ENCODE measurements at places on chromosomes 3 and 15.

GRCh38 chr3:129277829-129278271 is 820 bp upstream of the HMCES start:
- DNase-seq, result peak; percentile 32

DNA sequence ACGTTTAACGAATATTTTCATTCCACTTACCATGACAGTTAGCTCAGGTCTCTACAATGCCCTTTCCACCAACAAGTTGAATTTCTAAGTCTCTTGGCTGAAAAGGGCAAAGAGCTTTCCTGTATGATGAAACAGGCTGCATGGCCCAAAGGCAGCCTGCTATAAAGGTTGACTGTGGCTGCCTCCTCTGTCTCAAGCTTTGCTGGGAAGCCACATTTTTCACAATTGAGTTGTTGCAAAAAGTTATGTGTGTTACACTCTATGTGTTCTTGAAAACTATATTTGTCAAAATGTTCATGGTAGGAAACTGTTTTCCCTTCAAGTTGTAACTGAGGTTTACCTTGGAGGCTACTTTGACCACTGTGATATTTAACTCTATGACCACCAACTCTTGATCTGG is 49.5 kb downstream of the DZIP1L start:
- no peak for DNase-seq

DNA sequence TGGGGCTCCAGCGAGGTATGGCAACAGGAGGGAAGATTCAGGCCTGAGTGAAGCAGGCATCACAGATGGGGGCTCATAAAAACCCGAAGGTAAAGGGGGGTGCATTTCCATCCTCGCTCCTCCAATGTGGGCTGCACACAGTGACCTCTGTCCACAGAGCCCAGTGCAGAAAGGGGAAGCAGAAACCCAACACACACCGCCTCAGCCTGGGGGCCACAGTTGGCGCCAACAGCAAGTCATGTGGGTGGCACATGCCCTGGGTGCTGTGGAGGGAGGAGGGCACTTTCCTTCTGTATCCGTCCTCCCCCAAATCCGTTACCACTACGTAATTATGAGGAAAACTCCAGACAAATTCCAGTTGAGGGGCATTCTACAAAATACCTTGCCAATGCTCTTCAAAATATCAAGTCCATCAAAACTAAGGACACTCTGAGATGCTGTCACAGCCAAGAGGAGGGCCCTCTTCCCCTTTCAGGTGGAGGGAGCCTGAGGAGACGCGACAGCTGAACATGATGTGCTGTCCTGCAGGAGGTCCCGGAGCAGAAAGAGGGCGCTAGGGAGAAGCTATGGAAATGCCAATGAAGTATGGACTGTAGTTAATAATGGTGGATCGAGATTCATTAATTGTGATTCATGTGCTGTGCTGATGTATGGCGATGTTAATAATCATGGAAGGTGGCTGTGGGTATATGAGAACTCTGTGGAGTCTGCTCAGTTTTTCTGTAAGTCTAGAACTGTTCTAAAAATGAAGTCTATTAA is 16.4 kb downstream of the APBA2 start:
- no peak for DNase-seq

GRCh38 chr3:72652395-72652794 is 195.8 kb downstream of the SHQ1 start:
- DNase-seq, result no peak

DNA sequence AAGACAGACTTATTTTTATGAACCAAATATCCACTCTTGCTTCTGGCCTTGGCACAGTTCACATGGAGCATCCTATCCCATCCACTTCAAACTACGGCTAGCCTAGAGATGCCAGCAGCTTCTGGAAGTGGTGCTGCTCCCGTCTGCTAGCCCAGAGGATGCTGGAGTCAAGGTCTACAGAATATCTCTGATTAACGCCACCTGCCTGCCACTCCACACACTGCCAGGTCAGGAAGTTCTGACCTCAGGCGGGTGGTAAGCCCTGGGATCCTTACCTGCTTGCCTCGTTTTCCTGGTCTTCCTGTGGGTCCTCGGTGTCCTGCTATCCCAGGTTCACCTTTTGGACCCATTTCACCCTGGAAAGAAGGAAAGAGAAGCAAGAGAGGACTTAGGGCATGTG is 42.9 kb downstream of the EAF1 start:
- DNase-seq, result no peak

DNA sequence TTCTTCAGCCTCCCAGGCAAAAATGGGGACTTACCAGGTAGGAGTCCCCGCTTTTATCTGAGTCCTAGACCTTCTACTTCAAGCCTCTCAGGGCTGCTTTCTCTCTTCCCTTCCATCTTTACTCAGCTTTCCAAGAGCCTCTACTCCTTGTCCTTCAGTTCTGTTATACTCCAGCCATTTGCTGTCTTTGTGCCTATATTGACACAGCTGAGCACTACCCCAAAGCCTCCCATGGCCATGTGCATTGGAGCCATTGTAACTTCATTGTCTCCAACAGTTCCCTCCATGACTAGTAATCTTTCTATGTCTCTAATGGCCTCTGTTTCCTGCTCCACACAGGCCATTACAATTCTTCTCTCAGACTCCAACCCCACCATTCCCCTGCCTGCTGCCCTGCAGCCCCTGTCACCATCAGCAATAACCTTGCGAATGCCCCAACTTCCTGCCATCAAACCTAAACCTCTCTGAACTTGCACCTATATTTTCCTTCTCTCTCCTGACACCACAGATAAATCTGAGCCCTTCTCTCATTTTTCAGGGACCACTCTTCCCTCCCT is 77.9 kb upstream of the ADPGK start:
- DNase-seq, result no peak

DNA sequence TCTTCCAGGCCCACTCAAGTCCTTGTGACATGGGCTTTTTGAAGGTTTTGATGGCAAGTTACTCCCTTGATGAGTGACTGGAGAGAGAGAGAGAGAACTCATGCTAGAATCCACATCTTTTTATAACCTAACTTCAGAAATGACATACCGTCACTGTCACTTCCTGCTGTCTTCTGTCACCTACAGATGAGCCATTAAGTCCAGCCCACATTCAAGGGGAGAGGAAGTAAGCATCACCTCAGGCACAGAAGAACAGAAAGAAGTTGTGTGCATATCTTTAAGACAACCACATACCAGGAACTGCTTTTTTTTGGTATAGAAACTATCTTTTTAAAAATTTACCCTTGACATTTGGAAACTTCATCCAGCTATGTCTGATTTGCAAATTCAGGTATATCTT is 16.6 kb upstream of the TXNRD3 start:
- DNase-seq, result no peak
